ENCODE measurements at places on chromosomes 7 and 10. TPM values are rescaled to one million over a fixed set of nuclear protein-coding genes. Genes with fewer than 3 reads are reported as not detected.

Gene GDF10
- 0.50 TPM for total RNA-seq

DNA sequence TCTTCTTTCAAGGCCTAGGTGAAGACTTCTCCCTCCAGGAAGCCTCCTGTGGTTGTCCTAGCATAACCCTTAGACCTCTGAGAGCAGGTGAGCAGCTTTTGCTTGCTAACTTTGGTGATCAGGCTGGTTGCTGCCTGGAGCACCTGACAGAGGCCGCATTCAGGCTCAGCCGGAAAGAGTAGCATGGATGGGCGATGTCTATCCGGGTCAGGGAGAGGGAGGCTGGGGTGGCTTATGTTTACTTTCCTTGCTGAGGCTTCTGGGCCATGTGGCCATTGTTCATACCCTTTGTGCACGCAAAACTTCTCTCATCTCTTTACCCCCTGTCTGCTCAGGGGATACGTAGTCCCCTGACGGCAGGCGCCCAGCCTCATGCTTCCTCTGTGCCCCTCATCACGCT is 27.4 kb upstream of the PCBD1 start:
- peaks cover 6% of the 10 kb centered on the region for H3K27me3 ChIP-seq
- DNase-seq, result no peak
- H3K27ac ChIP-seq, result no peak overlapping the region
- H3K4me1 ChIP-seq, result no peaks in the 10 kb centered on the region
- H3K4me3 ChIP-seq, result no peak overlapping the region
- no peaks in the 10 kb centered on the region for H3K36me3 ChIP-seq

Gene PHYH
- 14.9 TPM for total RNA-seq

GRCh38 chr10:127048630-127049029 is 143.4 kb downstream of the DOCK1 start:
- H3K36me3 ChIP-seq, result no peaks in the 10 kb centered on the region
- no peak overlapping the region for H3K27ac ChIP-seq
- H3K4me1 ChIP-seq, result no peaks in the 10 kb centered on the region
- H3K27me3 ChIP-seq, result no peaks in the 10 kb centered on the region

GRCh38 chr7:81232084-81232799 is 313.4 kb upstream of the SEMA3C start:
- no peak overlapping the region for H3K27ac ChIP-seq
- DNase-seq, result no peak
- H3K27me3 ChIP-seq, result no peaks in the 10 kb centered on the region
- no peaks in the 10 kb centered on the region for H3K36me3 ChIP-seq
- H3K4me1 ChIP-seq, result no peaks in the 10 kb centered on the region

DNA sequence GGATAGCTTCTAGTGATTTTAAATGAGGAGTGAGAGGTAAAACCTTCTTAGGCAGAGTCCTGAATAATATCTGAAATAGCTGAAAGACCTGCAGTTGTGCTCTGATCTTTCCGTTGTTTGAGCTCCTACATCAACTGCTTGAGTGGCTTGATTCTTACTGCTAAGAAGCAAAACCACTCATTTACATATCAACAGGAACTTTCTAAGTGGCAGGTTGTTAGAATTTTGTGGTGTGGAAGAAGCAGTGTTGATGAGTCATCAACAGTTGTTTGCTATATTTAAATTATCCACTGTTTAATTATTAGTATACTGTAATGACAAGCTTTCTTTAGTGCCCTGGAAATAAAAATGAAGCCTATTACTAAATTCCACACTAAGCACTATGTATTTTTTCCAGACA is 689.5 kb downstream of the DNAJB9 start:
- DNase-seq, result no peak
- no peaks in the 10 kb centered on the region for H3K27me3 ChIP-seq
- no peak overlapping the region for H3K27ac ChIP-seq
- H3K4me1 ChIP-seq, result no peaks in the 10 kb centered on the region

DNA sequence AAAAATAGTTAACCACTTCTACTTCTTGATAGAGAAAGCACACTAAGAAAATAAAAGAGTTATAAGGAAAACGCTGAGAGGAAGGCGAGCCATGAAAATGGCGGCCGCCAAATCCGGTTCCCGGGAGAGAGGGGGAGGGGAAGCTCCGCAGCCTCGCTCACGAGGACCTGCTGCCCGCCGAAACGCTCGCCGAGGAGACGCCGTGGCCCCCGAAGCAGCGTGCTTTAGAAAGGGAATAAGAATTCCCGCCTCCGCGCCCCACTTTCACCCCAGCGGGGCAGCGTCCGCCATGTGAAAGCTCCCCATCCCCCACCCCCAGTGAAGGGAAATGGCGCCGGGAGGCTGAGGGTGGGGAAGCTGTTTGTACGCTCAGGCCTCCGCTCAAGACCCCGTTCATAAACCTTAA is 505 bp downstream of the HNRNPA2B1 start:
- peak overlapping the region; percentile 100 for H3K27ac ChIP-seq
- H3K27me3 ChIP-seq, result peaks cover 6% of the 10 kb centered on the region
- DNase-seq, result peak; percentile 82
- peaks cover 39% of the 10 kb centered on the region for H3K4me1 ChIP-seq

- no peak for DNase-seq
- H3K27me3 ChIP-seq, result no peaks in the 10 kb centered on the region
- H3K4me3 ChIP-seq, result no peak overlapping the region
- no peaks in the 10 kb centered on the region for H3K36me3 ChIP-seq
- H3K4me1 ChIP-seq, result no peaks in the 10 kb centered on the region
Observed at GRCh38 chr7:3981281-3981680, 680.2 kb downstream of the SDK1 start.

DNA sequence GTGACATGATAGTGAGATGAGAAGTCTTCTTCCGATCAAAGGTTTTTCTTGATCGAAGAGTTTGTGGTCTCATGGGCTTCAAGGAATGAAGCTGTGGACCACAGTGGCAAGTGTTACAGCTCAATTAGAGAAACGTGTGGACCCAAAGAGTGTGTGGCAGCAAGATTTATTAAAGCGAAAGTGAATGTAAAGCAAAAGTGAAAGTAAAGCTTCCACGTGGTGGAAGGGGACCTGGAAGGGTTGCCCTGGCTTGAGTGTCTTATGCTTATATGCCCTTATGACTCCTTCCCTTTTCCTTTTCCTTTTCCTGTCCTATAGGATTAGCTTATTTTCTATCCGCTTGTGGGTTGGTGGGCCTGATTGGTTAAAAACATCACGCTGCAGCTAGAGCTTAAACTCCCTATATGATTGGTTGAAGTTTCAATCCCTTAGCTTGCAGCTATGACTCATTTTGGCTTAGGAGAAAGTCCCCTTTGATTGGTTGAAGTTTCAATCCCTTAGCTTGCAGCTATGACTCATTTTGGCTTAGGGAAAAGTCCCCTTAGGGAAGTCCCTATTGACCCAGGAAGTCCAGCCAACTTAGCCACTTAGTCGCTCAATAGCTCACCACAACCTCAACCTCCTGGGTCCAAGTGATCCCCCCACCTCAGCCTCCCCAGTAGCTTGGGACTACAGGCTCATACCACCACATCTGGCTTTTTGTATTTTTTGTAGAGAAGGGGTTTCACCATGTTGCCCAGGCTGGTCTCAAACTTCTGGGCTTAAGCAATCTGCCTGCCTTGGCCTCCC is 34.7 kb downstream of the MRPS24 start:
- H3K4me1 ChIP-seq, result peaks cover 31% of the 10 kb centered on the region
- peaks cover 2% of the 10 kb centered on the region for H3K36me3 ChIP-seq
- DNase-seq, result peak; percentile 64
- no peaks in the 10 kb centered on the region for H3K27me3 ChIP-seq
- H3K27ac ChIP-seq, result peak overlapping the region; percentile 65
- H3K4me3 ChIP-seq, result peak overlapping the region; percentile 77

GRCh38 chr10:31321396-31321941 is 2.5 kb downstream of the ZEB1 start:
- H3K27ac ChIP-seq, result peak overlapping the region; percentile 94
- no peaks in the 10 kb centered on the region for H3K27me3 ChIP-seq
- peak overlapping the region; percentile 86 for H3K4me3 ChIP-seq
- H3K36me3 ChIP-seq, result peaks cover 2% of the 10 kb centered on the region

DNA sequence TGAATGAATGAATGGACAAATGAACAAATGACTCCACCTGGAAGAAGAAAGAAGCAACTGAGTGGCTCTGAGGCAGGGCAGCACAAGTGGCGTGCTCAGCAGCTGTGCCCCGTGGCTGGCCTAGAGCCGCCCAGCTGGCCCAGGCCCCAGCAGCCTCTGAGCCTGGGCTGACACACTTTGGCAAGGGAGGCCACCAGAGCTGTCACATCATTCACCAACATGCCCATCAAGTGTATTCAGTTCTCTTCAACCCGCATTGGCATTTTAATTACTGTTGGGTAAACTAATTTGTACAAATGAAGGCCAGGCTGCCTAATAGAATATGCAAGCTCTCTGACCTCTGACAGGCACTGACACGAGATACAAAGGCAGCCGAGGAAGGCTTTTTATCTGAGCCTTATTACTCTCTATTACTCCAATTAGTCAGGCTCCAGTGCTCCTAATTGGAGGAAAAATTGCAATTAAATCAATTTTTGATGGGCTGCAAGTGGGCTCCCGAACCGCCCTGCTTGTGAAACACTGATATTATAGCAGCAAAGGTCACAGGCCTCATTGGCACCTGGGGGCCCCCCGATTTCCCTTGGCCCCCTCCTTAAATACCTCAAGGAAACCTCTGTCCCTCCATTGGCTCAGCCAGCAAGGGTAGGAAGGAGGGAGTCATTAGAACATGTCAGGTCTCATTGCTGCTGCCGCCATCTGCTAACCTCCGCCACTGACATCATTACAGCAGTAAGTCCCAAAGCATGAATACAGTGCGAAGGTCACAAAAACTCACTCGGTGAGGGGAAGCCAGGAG is 41.9 kb downstream of the DPCD start:
- H3K27me3 ChIP-seq, result no peaks in the 10 kb centered on the region
- peaks cover 9% of the 10 kb centered on the region for H3K4me1 ChIP-seq
- H3K36me3 ChIP-seq, result peaks cover 8% of the 10 kb centered on the region
- no peak for DNase-seq
- H3K27ac ChIP-seq, result no peak overlapping the region

DNA sequence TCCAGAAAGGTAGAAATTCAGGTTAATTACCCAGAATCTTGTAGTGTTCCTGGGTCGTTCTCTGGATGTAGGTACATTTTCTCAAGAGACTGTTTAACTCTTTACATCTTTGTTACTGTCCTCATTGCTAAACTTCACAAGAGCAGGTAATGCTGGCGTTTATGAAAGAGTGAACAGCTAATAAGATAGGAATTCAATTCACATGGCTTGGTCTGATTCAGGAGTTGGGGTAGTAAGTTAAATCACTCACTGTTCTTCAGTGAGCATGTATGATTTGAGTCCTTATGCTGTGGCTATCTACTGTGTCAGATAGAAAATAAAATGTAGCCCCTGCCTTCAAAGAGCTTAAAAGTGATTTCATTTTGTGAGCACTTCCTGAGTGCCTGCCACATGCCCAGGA is 480.0 kb downstream of the LRMDA start:
- no peaks in the 10 kb centered on the region for H3K27me3 ChIP-seq
- H3K4me1 ChIP-seq, result no peaks in the 10 kb centered on the region
- no peak overlapping the region for H3K27ac ChIP-seq
- no peak for DNase-seq

- H3K36me3 ChIP-seq, result no peaks in the 10 kb centered on the region
- H3K4me1 ChIP-seq, result no peaks in the 10 kb centered on the region
- peaks cover 15% of the 10 kb centered on the region for H3K27me3 ChIP-seq
- H3K27ac ChIP-seq, result no peak overlapping the region
Observed at GRCh38 chr10:77919713-77920108, 6.8 kb downstream of the DLG5 start.

GRCh38 chr7:148395990-148396716 is 194.4 kb upstream of the C7orf33 start:
- H3K27ac ChIP-seq, result no peak overlapping the region
- H3K27me3 ChIP-seq, result peaks cover 29% of the 10 kb centered on the region

Gene OGDHL
- total RNA-seq, result 0.36 TPM

Data from activated CD4-positive, alpha-beta memory T cell treated with anti-CD3 and anti-CD28 coated beads for 36 hours (primary cell).